Stimulated activated CD4-positive, alpha-beta T cell treated with anti-CD3 and anti-CD28 coated beads, Interleukin-1b, Interleukin-23, amount 100 ng/mL, for 24 hours (primary cell): ENCODE measurements at places on chromosomes 5 and 9.

DNA sequence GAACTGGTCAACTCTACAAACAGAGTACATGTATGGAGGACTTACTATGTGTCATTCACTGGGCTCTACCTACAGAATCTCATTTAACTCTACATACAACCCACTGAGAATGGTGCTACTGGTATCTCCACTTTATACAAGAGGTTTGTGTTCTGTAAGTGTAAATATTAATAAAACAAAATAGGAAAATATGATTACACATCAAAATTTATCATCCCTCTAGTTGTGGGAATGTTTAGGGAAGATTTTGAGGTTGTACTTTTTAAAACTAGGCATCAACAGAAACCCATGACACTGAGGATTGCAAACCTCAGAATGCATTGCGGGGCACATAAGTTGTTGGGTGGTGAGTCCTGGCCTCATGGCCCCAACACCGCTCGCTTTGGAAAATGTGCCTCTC lies 11.7 kb downstream of the SH3RF2 start:
- no peak for DNase-seq

DNA sequence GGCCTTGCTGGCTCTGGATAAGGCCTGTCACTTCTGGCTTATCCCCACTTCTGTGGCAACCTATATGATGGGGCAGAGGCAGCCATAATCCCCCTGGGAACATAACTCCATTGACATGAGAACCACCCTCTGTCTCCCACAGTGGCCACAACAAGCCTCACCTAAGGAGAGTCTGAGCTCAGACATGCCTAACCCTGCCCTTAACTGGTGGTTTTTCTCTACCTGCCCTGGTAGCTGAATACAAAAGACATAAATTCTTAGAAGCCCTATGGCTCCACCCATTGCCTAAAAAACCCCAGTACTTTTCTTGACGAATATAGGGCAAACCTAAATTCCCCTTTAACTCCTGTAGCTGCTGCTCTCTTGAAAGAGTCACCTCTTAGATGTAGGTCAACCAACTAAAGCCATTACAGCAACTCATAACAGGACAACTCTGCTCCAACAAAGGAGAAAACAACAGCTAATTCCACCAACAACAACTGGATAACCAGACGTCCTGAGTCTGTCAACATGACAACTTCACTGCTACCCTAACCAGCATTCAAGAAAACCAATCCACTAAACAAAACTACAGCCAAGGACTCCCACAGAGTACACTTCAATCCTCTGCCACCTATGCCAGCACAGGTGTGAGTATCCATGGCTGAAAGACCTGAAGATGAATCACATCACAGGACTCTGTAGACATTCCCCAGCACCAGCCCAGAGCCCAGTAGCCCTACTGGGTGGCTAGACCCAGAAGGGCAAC lies 427.7 kb downstream of the PRELID2 start:
- DNase-seq, result no peak

DNA sequence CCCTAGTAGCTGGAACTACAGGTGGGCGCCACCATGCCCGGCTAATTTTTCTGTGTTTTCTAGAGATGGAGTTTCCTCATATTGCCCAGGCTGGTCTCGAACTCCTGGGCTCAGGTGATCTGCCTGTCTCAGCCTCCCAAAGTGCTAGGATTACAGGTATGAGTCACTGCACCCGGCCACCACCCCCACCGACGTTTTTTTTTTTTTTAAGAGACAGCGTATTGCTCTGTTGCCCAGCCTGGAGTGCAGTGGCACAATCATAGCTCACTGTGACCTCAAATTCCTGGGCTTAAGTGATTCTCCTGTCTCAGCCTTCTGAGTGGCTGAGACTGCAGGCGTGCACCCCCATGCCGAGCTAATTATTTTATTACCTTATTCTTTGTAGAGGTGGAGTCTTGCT lies 38.2 kb downstream of the WDR70 start:
- DNase-seq, result no peak

- no peak for DNase-seq
Observed at GRCh38 chr5:74357827-74358226, 282.7 kb downstream of the ENC1 start.

DNA sequence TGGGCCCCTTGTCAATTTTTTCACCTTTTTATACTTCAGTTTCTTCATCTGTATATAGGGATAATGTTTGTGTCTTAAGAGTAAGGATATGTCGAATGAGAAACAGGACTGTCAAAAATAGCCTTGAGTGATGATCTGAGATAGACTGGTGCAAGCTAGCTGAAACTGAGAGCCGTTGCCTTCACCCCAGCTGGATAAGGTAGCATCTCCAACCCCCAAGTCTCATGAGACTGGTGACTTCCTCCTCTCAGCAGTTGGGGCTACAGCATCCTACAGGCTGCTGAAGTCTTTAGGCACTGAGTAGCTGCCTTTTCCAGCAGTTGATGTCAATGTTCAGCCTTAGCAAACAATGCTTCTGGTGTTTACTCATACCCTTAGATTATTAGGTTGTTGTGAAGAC lies 330.2 kb downstream of the OSTF1 start:
- no peak for DNase-seq

DNA sequence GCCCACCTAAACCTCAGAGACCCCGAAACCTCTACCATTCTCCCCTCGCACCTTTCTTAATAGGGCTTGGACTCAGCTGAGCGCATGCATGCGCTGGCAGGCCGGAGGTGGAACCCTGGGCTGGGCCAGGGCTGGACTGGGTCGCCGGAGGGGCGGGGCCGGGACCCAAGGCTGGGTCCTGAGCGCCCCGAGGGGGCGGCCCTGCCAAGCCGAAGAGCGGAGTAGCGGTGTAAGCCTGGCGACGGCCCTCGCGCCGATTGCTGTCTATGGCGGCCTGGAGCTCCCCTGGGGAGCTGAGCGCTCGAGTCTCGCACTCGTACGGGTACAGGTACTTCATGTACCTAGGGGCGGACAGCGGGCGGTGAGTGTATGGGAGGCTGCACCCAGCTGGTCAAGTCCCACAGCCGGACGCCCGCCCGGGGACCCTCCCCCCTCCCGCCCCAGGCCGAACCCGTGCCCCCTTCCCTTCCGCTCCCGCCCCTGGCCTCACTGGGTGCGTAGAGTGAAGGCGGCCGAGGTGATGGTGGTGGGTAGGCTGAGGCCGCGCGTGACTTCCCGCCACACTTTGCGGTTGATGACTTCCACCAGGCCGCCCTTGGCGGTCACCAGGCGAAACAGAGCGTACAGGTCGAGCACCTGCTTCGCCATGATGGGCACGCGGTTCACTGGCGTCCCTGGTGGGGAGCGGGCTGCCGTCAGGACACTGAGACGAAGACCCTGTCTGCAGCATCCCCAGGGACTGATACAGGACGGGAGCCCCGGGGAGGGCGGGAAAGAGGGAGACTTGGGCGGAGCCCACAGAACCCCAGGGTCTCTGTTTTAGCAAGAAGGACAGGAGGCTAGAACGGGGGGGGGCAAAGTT lies 3.3 kb upstream of the DCTN3 start:
- no peak for DNase-seq

- DNase-seq, result no peak
Observed at GRCh38 chr5:54302267-54302687, 8.1 kb downstream of the ARL15 start.

- DNase-seq, result no peak
Observed at GRCh38 chr5:7261049-7261448, 134.9 kb upstream of the ADCY2 start.

- DNase-seq, result no peak
Observed at GRCh38 chr5:135821061-135821801, 13.2 kb upstream of the SLC25A48 start.

DNA sequence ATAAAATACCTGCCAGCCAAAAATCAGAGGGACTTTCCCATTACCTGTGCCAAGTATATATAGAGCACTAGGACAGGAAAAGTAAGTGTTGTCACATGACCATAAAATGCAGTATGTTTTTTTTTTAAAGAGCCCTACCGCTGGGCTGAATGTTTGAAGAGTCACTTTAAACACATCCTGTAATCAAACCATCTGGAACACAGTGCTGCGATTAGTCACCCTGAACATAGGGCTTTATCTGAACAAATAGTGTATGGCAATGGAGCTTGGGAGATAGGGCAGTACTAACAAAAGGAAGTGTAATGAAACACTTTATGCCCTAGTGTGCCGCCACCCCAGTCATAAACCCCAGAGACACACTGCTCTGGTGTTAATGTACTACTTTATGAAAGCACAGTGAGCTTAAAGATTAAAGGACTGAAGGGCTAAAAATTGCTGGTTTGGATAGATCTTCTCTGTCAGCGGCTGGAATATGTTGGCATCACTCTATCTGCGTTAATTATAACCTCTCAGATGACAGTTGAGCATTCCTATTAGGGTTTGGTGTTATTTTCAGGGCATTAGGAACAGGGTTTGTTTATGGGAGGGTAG lies 90.4 kb downstream of the ZNF608 start:
- DNase-seq, result no peak

DNA sequence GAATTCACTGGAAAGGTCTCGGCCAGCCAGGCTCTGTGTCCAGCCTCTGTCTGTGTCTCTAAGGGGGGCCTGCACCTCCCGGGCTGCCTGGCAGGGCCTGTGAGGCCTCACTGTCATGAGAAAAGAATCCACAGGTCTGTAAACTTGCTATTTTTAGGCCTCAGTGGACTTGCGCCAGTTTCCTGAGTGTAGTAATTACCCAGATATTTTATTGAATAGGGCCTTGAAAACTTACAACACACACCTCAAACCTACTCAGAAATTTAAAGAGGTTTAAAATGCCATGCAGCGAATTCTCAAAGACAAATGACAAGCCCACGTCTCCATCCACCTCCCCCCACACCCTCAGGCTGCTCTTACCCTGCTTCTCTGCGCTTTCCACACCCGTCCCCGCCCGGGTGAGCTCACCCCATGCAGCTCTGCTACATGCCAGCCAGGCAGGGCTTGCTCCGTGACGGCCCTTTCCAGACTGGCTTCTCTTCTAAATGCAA lies 8.8 kb upstream of the TENT4A start:
- no peak for DNase-seq

GRCh38 chr5:109695005-109695926 lies 5.5 kb downstream of the MAN2A1 start:
- DNase-seq, result no peak

GRCh38 chr5:149886692-149887470 lies 57.7 kb downstream of the PDE6A start:
- DNase-seq, result no peak

- DNase-seq, result no peak
Observed at GRCh38 chr5:148454576-148454975, 70.8 kb downstream of the FBXO38 start.

GRCh38 chr5:113190347-113190746 lies 213.7 kb downstream of the DCP2 start:
- no peak for DNase-seq

DNA sequence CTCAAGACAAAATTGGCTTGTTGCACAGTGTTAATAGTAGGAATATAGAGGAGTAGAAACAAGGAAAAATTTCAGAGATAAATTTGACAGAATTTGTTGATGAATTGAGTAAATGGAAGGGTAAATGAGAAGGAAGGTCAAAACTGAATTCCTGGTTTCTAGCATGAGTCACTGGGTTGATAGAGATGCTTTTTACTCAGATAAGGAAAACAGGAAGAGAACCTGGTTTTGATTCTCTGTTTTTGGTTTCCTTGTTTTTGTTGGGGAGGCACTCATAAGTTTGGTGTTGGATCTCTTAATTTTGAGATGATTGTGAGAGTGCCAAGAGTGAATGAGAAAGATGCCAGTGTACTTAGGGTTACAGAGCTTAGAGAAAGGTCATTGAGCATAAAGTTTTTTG lies 7.1 kb downstream of the LRRC70 start:
- no peak for DNase-seq
